Left kidney (tissue), 8 donors: ENCODE measurements at places on chromosomes 12 and 14. TPM values are rescaled to one million over a fixed set of nuclear protein-coding genes. Genes with fewer than 3 reads are reported as not detected.

TMEM63C gene
- 2.8 TPM for polyA plus RNA-seq

DNA sequence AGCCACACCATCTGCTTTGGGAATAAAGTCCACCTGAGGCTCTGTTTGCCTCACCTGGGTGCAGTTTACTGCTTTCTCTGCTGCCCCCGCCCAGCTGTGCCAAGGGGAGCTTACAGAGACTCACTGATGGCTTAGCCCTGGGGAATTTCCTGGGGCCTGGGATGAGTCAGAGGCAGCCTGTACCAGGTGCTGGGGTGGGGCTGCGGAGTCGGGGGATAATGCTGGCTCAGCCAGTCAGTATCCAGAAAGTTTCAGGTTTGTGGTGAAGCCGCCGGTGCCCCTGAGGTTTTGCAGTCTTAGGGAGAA, 22.3 kb downstream of the PLEKHG3 start:
- no peak for DNase-seq

AICDA gene
- polyA plus RNA-seq: 0.45 TPM

- DNase-seq: no peak
Observed at GRCh38 chr12:76064904-76065303, 19.6 kb downstream of the NAP1L1 start.

- no peak for DNase-seq
Observed at GRCh38 chr14:103613517-103613916, 15.5 kb upstream of the KLC1 start.

GRCh38 chr14:99774556-99775307, 18.5 kb upstream of the EML1 start:
- no peak for DNase-seq

TRIM9 gene
- 2.8 TPM for polyA plus RNA-seq

GRCh38 chr14:57865403-57866198, at the start of gene SLC35F4:
TSS of gene SLC35F4 (minus strand) at chr14:57866092.
- peak; percentile 69 for DNase-seq

DNA sequence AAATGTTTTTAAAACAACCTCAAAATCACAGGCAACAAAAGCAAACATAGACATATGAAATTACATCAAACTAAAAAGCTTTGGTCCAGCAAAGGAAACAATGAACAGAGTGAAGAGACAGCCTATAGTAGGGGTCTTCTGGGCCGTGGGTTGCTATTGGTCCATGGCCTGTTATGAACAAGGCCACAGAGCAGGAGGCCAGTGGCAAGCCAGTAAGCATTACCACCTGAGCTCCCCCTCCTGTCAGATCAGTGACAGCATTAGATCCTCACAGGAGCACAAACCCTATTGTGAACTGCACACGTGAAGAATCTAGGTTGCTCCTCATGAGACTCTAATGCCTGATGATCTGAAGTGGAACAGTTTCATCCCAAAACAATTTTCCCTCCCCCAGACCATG, 174.0 kb downstream of the DIO2 start:
- DNase-seq: no peak

NPFF gene
- polyA plus RNA-seq: 2.1 TPM

GRCh38 chr14:31084385-31084784, 58.2 kb upstream of the STRN3 start:
- no peak for DNase-seq

TPCN1 gene
- 41.6 TPM for polyA plus RNA-seq

KRT82 gene
- polyA plus RNA-seq: not detected

DNA sequence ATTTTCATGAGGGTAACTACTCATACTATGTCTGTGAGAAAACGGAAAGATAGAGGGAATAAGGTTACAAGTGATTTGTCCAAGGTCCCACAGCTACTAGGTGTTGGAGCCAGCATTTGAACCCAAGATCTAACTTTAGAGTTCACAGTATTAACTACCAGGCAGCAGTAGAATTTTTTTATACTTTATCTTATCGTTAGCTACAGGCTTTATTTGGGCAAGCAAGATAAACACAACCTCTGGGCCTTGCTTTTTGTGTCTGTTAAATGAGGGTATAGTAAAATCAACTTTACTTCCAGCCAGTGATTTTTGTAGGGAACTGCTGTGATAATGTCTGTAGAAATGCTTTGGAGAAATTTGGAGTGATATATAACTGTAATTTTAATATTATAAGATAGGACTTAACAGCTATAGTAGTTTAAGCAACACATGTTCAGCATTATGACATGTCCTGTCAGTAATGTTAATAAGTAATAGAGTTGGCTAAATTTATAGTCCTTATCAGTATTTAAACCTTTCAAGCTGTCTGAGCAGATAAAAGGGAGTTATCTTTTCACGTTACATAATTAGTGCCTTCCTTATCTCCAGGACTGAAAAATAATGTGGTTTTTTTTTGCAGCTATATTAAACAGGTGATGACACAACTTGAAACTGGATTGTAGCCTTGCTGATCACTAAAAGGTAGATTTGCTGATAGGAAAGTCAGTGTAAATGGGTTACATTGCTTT, 12.8 kb downstream of the LEMD3 start:
- no peak for DNase-seq

DNA sequence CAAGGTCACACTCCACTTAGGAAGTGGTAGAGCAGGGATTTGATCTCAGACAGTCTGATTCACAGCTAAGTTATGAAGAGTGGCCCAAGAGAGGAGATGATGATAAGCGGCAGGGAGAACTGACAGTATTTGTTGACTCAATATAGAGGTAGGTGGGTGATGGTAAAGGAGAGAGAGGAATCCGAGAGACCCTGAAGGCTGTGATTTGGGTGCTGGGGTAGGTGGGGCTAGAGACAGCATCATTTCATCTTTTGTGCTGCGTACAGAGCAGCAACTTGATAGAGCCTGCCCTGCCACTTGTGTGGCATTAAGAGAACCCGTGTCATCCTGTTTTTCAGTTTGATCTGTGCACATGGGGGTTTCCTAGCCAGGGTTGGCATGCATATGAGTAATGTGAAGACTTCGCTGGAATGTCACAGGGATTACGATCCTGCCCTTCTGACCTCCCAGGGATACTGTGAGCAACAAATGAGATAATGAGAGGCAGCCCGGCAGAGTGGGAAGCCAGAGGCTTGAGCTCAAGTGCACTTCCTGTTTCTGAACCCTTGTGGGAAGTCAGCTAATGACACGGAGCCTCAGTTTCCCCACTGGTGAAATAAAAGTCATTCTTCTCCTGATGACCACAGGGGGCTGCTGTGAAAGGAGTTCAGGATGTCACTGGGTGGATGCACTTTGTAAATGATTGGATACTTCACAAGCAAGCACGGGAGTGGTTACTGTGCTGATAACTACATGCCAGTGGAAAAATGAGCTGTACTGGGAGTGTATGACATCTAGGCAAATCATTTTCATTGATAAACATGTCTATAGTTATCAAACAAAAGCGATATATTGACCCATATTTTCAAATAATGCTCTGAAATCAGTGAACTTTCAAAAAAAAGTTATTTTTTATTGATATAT, 59.5 kb upstream of the IGF1 start:
- no peak for DNase-seq

GRCh38 chr14:92135269-92135668, 13.5 kb downstream of the CPSF2 start:
- peak; percentile 21 for DNase-seq

DNA sequence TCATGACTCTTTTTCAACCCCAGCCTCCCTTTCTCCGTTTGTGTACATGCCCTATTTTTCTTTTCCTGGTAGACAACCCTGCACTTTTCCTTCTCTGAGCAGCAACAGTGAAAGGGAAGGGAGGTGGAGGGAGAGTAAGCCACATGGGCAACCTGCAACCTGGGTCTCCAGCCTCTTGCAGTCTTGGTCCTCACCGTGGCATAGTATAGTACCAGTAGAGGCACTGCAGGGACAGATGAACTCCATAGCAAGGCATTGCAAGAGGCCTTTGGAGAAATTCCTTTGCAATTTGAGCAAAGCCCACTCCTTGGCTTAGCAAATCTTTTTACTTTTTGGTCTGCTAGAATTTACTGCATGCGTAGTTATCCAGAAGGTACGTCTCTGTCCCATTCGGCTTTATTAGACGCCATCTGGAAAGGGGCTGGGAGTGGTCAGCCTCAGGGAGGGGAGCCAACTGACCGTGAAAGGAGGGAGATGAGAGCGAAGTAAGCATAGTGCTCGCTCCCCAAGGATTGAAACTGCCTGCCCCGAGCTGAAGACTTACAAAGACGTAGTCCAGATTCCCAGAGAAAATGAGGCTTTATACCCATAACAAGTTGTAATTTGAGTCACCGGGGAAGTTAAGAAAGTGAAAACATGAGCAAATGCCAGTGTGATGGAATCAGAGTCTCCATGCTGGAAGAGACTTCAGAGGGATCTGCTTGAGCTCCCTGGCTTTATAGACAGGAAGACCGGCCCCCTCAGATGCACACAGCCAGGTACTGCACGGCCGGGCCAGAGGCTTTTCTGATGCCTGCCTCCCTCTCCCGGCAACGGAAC, 332.0 kb downstream of the CACNA1C start:
- DNase-seq: no peak

GRCh38 chr12:84950971-84951546, 38.5 kb upstream of the SLC6A15 start:
- DNase-seq: no peak
